ENCODE measurements at places on chromosomes 5 and 9.

GRCh38 chr5:66608501-66608900, 12.3 kb downstream of the MAST4 start:
- DNase-seq = no peak

DNA sequence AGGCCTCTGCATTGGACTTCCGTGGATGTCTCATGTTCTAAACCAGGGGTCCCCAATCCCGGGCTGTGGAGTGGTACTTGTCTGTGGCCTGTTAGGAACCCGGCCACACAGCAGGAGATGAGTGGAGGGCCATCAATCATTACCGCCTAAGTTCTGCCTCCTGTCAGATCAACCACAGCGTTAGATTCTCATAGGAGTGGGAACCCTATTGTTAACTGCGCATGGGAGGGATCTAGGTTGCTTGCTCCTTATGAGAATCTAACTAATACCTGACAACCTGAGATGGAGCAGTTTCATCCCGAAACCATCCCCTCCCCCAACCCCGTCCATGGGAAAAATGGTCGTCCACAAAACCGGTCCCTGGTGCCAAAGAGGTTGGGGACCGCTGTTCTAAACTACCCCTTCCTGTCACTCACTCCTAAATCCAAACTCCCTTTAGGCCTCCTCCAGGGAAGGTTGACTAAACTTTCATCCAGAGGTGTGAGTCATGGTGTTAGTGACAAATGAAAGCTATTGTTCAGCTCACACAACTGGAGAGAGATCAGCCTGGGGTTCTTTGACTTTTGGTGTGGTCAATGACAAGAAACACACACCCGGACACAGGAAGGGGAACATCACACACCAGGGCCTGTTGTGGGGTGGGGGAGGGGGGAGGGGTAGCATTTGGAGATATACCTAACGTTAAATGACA, 9.5 kb downstream of the KCNV2 start:
- no peak for DNase-seq

GRCh38 chr9:99556998-99557397, 264.7 kb upstream of the NR4A3 start:
- DNase-seq = no peak

DNA sequence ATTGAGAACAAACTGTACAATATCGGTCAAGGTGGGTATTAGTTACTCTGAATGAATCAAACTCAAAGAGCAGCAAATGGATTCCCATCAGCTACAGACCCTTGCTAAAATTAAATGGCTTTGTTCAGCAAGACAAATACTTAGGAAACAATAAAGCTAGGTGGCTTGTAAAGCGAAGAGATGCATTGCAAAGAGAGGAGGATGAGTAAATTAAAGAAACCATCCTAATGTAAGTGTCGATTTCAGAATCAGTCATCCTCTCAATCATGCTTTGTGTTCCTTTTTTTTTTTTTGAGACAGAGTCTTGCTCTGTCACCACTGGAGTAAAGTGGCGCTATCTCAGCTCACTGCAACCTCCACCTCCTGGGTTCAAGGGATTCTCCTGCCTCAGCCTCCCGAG, 359.2 kb upstream of the ZNF462 start:
- no peak for DNase-seq

GRCh38 chr5:31962871-31963307, 211.2 kb downstream of the GOLPH3 start:
- peak; percentile 53 for DNase-seq

DNA sequence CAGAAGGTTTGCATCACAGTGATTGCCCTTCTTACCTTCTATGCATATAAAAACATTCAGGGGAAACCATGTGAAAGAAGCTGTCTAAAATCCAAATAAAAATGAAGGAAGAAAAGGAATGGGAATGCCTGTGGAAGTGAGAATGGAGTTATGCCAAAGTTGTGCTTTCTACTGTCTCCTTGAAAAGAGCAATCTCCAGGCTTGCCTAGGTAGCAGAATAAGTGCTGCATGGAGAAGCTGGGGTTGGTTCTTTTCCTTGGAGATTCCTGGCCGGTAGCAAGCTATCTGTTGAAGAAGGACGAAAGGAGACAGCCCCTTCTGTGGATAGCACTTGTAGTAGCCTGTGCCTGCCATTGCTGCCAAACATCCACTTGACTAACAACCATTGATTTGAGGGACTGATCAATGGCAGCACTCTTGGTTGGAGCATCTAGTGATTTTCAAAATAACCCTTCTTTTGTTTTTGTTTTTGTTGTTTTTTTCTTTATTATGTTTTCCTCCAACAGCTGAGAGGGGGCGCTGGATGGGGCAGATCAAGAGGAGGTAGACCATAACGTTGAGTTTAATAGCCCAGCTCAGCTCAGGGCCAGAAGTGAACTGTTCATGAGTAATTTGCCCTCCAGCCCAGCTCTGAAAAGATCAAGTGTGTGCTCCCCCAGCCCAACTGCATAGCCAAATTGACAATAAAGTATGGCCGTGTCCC, 1.6 kb downstream of the PLCXD3 start:
- DNase-seq = no peak

- DNase-seq = no peak
Observed at GRCh38 chr9:126790561-126790960, 14.3 kb upstream of the ZBTB43 start.

- DNase-seq = peak; percentile 85
Observed at GRCh38 chr5:179187229-179187678, 127.1 kb downstream of the ZNF354C start.

- DNase-seq = no peak
Observed at GRCh38 chr5:2754581-2755075, 3.2 kb upstream of the IRX2 start.

DNA sequence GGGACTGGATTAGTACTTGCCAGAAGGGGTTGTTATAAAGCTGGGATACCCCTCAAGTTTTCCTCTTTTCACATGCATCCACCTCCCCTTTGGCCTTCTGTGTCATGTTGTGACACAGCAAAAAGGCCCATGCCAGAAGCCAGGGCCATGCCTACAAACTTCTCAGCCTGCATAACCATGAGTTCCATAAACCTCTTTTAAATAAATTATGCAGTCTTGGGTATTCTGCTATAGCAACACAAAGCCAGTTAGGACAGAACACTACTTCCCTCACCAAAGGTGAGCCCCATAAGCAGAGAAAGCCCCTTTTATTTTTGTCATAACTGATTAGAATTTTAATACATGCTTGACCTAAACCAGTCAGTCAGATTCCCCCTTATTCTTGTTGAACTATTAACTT, 801.3 kb downstream of the DNAH5 start:
- DNase-seq = no peak

DNA sequence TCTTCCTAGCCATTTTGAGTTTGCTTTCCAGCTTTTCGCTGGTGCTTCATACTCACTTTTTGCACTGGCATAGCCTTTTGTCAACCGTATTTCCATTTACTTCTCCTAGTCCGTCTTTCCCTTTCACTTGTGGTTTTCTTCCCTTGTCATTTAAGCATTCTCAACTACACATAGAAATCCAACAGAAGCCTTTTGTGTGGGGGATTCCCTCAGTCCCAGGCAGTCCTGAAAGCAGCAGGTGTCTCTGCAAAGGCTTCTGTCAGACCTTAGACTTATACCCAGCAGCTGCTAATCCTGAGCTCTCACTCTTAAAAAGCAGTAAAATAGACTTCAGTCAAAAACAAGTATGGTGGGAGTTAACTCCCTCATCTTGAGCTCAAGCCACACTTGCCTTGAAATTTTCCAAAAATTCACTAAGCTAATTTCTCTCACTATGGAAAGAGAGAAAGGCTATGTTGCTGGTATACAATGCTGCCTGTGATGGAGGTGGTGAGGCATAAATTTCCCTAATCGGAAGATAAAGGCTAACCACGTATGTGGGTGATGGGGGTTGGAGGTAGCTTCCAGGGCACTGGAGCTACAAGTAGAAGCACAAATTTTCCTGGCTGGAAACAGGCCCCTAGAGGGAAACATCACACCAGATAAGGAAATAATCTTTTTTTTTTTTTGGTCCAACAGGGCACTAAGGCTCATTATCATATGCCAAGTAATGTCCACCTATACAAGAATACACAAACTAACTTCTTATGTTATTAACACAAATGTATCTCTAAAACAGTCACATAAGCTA, 34.8 kb upstream of the IFNK start:
- DNase-seq = no peak

DNA sequence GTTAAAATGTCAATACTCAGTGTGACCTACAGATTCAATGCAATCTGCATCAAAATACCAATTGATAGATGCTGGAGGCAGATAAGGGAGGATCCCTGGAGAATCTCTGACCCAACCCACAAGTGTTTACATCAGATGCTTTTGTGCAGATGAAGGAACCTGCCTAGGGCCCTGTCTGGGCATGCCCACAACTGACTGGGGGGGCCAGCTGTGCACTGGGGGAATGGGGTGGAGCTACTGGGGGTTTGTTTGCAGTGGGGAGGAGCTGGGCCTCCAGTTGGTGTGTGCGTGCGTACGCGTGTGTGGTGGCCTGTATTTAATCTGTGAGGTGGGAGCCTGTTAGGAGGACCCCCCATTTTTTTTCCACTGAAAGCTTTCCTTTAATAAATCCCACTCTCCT, 244.9 kb downstream of the TRIM36 start:
- no peak for DNase-seq

GRCh38 chr9:132056717-132057560, 22.7 kb downstream of the MED27 start:
- no peak for DNase-seq

GRCh38 chr5:95801532-95801931, 21.0 kb downstream of the GLRX start:
- DNase-seq = no peak

GRCh38 chr9:92970467-92970923, 23.2 kb downstream of the FGD3 start:
- DNase-seq = no peak

- no peak for DNase-seq
Observed at GRCh38 chr9:99296291-99296951, 74.3 kb downstream of the SEC61B start.

DNA sequence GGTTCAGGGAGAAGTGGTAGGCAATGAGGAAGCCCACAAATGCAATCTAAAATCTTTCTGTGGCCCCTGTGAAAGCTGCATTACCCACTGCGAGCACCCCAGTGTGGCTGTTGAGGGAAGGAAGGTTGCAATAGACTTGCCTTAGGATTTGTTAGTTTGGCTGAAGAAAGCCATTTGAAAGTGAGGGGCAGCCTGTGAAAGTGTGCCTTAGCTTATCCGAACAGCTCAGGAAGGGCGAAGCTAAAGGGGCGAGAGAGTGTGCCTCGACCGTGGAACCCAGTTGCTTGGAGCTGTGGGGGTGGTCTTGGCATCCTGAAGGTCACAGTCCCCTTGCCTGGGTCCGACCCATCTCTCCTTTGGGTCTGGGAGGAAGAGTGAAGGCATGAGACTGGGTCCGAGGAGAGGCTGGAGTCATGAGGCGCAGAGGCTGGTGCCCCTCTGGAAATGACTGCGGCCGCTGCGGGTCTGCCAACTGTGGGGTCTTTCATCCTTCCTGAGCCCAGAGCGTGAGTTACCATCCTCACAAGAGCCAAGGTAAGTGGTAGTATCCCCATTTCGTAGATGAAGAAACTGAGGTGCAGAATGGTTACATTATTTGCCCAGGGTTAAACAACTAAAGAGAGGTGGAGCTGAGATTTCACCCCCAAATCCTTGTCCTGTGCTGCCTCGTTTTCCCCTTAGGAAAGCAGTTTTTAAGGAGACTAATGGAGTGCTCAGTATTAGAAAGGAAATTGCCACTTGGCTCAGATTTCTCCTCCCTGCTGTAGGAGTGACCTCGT, 24.4 kb downstream of the SLC25A25 start:
- no peak for DNase-seq

GRCh38 chr9:91530829-91531228, 107.2 kb upstream of the NFIL3 start:
- peak; percentile 45 for DNase-seq

DNA sequence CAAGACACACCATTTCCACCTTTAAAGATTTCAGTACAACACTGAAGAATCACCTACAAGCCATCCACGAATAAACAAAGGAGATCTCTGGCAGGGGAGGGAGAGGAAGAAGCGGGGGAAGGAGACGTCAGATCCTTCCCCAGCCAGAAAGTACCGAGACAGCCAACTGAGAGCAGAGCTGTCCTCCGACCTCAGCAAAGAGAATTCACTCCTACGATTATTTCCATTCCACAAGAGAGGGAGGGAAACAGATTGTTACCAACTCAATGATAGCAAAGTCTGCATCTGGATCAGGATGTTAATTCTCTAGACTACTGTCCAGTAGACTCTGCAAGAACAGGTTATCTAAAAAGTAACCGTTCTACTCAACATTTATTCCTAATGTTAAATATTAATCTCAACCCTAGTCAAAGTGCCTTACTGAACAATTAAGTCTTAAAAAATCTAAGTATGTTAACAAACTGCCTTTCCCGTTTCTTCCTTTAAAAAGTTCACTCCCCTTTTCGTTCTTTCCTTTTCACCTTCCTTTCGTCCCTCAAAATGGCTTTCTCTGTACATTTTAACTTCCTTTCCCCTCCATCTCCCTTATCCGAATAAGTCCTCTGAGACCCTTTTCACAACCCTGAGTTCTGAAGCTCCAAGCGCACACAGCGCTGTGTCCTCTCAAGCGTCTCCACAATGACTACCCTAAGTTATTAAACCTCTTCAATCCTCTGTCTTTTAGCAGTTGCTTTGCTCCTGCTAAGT, 1.4 kb downstream of the CHD1 start:
- no peak for DNase-seq

- no peak for DNase-seq
Observed at GRCh38 chr5:123090661-123091297, 1.7 kb downstream of the PRDM6 start.

- peak; percentile 9 for DNase-seq
Observed at GRCh38 chr5:86565197-86565789, 52.4 kb upstream of the COX7C start.

DNA sequence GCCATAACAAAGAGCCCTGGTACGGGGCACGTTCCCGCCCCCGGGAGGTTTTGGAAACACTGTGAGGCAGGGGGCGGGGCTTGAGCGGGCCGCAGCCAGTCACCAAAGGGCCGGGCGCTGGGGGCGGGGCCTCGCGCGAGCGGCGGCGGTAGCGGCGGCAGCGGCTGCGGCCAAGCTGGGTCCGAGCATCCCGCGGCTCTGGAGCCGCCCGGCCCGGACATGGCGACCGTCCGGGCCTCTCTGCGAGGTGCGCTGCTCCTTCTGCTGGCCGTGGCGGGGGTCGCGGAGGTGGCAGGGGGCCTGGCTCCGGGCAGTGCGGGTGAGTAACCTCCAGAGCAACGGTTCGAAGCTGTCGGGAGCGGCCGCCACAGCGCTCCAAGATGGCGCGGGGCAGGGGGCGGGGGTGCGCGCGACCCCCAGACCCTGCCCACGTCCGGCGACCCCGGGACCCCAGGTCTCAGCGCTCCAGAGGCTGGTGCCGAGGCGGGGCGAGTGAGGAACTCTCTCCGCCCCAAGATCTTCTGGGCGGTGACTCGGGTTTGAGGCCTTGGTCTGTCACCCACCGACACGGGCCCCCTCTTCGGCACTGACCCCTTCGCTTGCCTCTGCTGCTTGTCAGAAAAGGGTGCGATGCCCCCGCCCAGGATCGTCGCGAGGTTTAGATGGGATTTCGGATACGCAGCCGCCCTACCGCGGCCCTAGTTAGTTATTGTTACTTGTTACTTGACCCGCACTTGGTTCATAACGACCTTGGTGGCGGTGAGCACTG, at the start of gene RECK:
Gene RECK (plus strand): TSS at position 134 of the 769 bp plus-strand sequence. CDS start 86 bp downstream, at position 220.
- peak; percentile 43 for DNase-seq

- no peak for DNase-seq
Observed at GRCh38 chr9:107363516-107364152, 80.6 kb downstream of the RAD23B start.

Measured in HepG2 (cell line).